ENCODE measurements at places on chromosomes 6 and 20. TPM values are rescaled to one million over a fixed set of nuclear protein-coding genes. Genes with fewer than 3 reads are reported as not detected.

DNA sequence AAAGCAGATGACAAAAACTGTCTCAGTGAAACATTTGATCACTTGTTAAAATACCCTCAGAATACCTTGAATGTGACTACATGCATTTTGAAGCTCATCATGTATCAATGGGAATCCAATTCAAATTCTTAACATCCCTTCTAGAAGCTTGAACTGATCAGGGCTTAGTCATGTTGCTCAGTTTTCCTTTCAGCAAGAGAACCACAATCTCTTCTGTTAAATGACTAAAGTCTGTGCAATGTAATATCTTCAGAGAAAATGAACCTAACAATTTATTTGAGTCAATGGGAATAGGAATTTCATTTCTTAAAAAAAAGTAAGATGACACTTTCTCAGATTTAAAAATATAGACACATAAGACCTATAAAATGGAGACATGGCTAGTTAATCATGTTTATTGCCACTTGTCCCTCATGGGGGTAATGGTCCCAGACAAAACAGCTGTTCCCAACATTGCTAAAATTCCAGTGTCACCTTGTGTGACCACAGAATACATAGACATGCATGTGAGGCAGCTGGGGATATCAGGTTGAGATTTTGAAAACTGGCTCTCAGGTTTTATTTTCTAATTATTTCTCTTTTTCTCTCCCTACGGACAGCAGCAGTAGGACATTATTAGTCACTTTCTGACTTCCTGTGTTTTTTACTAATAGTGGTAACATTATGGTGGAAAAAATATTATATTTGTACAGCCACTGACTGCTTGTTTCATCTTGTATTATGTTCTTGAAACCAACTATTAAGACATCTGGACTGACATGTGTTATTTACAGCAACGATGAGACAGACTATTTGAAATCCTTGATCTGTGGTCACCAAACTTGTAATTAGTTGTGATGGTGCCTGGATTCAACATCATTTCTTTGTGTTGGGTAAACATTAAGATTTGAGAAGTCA lies 192.5 kb downstream of the COL9A1 start:
- no peak for DNase-seq

DNA sequence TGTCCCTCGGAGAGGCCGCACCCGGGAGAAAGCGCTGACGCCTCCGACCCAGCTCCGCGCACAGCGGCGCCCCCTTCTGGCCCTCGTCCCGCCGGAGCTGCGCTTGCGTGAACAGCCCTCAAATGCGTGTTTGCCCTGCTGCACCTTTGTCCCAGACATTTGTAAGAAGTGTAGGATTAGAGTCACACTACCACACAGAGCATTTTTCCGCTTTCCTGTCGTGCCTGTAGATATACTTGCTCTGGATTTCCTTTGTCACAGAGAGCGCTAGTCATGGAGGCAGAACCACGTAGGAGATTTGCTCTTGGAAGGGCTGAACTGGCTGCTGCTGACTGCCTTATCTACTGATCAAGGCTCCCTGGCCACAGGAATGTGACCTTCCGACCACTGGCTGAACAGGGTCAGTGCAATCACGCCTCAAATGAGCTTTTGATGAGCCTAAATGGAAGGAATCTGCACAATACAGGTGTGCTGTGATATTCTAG lies 62.3 kb downstream of the PAX1 start:
- no peak for DNase-seq

DNA sequence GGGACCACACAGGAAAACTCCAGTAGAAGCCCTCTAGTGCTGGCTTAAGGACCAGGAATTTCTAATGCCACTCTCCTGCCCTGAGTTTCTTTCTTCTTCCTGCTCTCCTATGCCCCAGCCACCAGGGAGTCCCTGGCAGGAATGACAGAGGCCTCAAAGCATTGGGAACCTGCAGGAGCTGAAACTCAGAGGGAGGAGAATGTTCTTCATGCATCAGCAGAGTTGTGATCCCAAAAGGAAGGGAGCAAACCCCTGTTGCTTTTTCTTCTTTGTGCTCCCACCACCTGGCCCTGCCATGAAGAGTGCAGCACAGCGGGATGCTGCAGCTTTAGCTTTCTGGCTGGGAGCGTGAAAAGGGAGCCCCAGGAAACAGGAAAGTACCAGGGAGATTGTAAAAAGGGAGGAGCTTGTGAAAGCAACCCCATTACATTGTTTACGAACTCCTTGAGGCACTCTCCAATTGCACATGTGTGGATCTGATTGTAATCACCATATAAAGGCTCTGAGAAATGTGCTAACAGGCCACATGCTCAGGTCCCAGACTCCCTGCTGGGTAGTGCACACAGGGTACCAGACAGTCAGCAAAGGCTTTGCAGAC lies 34.7 kb upstream of the FKBP1A start:
- DNase-seq = peak; percentile 39

- no peak for DNase-seq
Measured at GRCh38 chr20:40294747-40295146, 394.3 kb downstream of the MAFB start.

- peak; percentile 95 for DNase-seq
Measured at GRCh38 chr20:47795214-47795907, 10.1 kb upstream of the SULF2 start.

DNA sequence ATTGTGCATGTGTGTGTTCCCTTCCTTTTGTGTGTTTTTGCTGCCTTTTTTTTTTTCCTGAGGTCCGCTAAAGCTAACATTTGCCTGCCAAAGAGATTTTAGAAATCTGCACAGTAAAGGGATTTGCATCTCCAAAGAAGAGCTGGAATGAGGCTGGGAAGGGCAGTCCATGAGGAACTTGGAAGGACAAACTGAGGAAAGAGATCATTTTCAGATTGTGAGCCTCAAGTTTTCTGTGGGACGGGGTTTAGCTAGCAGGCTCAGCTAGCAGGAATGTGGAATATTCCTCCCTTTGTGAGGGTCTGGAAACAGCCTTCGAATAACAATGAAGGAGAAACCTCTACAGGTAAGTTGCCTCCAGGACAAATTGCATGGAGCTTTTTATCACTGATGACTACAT lies 3.8 kb downstream of the INSM1 start:
- no peak for DNase-seq

DNA sequence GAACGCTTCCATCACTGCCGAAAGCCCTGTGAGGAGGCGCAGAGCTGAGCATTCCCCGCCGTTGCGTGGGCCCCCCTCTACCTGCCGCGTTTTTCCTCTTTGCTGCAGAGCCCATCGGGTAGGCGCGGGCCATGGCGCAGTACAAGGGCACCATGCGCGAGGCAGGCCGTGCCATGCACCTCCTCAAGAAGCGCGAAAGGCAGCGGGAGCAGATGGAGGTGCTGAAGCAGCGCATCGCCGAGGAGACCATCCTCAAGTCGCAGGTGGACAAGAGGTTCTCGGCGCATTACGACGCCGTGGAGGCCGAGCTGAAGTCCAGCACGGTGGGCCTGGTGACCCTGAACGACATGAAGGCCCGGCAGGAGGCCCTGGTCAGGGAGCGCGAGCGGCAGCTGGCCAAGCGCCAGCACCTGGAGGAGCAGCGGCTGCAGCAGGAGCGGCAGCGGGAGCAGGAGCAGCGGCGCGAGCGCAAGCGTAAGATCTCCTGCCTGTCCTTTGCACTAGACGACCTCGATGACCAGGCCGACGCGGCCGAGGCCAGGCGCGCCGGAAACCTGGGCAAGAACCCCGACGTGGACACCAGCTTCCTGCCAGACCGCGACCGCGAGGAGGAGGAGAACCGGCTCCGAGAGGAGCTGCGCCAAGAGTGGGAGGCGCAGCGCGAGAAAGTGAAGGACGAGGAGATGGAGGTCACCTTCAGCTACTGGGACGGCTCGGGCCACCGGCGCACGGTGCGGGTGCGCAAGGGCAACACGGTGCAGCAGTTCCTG lies 693 bp downstream of the FAM50B start:
- DNase-seq = no peak

GRCh38 chr20:13165203-13165602 lies 55.9 kb upstream of the ISM1 start:
- DNase-seq = no peak

- peak; percentile 83 for DNase-seq
Measured at GRCh38 chr20:52552181-52552872, 360.7 kb upstream of the ZFP64 start.

MACROD2 gene
- total RNA-seq = 0.46 TPM

CLDN20 gene
- total RNA-seq = not detected

TULP4 gene
- total RNA-seq = 68.4 TPM
